ENCODE measurements at places on chromosomes 2 and 18.
A peak's percentile ranks its signal among the peaks of the same experiment; 100 is the strongest.

- H3K27me3 ChIP-seq: no peaks in the 10 kb centered on the region
- H3K27ac ChIP-seq: no peak overlapping the region
- no peak for DNase-seq
These were observed 116.6 kb downstream of the PTPRM start for GRCh38 chr18:7683753-7684152.

DNA sequence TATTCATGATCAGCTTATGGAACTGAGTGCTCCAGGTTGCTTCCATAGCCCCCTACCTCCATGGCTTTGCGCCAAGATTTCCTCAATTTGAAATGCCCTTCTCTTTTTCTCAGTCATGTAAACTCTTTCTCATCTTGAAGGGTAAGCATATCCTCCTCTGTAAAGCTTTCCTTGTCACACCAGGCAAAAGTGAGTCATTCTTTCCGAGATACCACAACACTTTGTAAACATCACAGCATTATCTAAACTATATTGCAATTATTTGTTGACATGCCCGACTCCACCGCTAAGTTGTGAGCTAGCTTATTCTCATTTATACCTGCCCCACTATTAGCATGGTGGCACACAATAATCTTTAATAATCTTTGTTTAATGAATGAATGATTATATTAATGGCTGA, 419.5 kb upstream of the CHST9 start:
- DNase-seq: no peak
- no peaks in the 10 kb centered on the region for H3K36me3 ChIP-seq
- H3K4me1 ChIP-seq: no peaks in the 10 kb centered on the region
- H3K27ac ChIP-seq: no peak overlapping the region
- H3K27me3 ChIP-seq: no peaks in the 10 kb centered on the region
- H3K4me3 ChIP-seq: no peak overlapping the region

GRCh38 chr2:134089454-134089853, 164.4 kb upstream of the MGAT5 start:
- H3K4me3 ChIP-seq: no peak overlapping the region
- H3K36me3 ChIP-seq: no peaks in the 10 kb centered on the region
- DNase-seq: no peak
- no peaks in the 10 kb centered on the region for H3K4me1 ChIP-seq
- no peak overlapping the region for H3K27ac ChIP-seq

DNA sequence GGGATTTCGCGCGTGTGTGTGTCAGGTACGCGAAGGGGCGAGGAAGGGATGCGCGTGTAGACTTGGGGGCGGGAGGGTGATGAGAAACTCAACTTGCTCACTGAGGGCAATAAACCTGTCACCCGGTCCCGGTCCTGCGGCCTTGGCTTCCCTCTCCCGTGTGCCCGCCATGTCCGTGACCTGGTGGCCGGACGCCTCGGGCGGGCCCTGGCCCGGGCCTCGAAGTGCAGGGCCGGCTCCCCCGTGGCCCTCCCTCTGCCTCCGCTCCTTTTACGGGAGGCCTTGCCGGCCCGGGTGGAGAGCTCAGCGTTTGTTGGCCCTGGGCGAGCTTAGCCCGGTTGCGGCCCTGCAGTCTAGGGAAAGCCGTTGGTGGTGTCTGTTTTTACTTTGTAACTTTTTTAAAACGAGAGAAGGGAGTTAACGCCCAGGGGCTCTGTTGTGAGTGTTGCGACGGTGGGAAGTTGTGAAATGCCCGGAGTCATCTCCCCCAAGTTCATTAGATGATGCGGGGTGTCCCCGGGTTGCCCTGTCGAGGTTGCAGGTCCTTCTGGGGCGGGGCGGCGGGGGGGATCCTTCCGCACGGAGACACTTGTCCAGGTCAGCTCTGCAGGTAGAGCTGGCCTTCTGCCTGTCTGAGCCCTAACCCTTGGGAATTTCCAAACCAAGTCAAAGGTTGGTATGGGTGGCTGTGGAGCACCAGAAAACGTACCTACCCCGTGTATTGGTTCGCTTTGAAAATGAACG, 883 bp downstream of the SMCHD1 start:
- H3K36me3 ChIP-seq: no peaks in the 10 kb centered on the region
- DNase-seq: peak; percentile 92
- peak overlapping the region; percentile 94 for H3K4me3 ChIP-seq
- H3K27me3 ChIP-seq: no peaks in the 10 kb centered on the region

GRCh38 chr18:394987-395362, 105.5 kb downstream of the COLEC12 start:
- no peaks in the 10 kb centered on the region for H3K27me3 ChIP-seq
- DNase-seq: no peak
- peaks cover 63% of the 10 kb centered on the region for H3K4me1 ChIP-seq
- no peaks in the 10 kb centered on the region for H3K36me3 ChIP-seq
- no peak overlapping the region for H3K4me3 ChIP-seq
- H3K27ac ChIP-seq: peak overlapping the region; percentile 81

DNA sequence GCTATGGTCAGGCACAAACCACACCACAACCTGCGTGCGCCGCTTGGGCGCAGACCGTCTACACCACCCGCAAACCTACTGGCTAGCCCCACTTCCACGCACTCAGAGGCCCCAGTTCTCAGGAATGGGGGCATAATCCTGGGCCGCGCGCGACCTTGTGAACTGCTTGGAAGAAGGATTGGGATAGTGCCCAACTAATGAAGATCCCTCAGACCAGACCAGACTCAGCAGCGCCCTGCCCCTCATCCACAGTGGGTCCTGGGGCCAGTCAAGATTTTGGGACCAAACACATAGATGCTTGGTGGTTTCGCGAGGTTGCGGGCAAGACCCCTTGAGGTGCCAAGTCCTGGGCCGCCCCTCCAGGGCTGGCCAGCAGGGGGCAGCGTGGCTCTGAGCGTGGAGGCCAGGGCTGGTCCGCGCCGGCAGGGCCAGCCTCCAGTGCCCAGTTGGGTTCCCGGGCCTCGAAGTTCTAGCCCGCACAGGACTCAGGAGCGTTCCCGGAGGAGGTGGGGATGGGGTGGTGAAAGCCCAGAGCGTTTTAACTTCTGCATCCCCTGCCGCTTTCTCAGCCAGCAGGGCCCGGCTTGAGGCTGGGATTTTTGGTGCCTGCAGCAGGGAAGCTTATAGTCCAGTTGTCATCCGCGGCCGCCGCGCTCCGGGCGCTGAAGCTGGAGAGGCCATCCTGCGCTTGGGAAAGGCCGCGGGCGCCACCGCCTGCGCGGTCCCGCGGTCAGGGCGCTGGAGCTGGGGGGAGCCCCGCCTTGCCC, 8.3 kb downstream of the OSR1 start:
- no peaks in the 10 kb centered on the region for H3K27me3 ChIP-seq
- H3K4me3 ChIP-seq: peak overlapping the region; percentile 33
- H3K27ac ChIP-seq: peak overlapping the region; percentile 87
- H3K36me3 ChIP-seq: peaks cover 9% of the 10 kb centered on the region
- peak; percentile 92 for DNase-seq

GRCh38 chr18:52339891-52340371, at the start of gene DCC:
DCC (plus strand) TSS chr18:52340197; CDS start chr18:52340788, 591 bp downstream.
- no peak within 1 kb of the TSS for H3K27ac ChIP-seq
- H3K4me3 ChIP-seq: peak within 1 kb of the TSS; percentile 37
- peaks cover 25% of the 10 kb centered on the region for H3K4me1 ChIP-seq
- DNase-seq: no peak
- no peaks in the 10 kb centered on the region for H3K27me3 ChIP-seq
- no peaks in the 10 kb centered on the region for H3K36me3 ChIP-seq

GRCh38 chr2:215071676-215072075, 66.8 kb downstream of the ABCA12 start:
- no peaks in the 10 kb centered on the region for H3K27me3 ChIP-seq
- no peaks in the 10 kb centered on the region for H3K4me1 ChIP-seq

GRCh38 chr2:47810850-47811249, 27.9 kb downstream of the MSH6 start:
- no peaks in the 10 kb centered on the region for H3K4me1 ChIP-seq
- no peak for DNase-seq
- H3K27me3 ChIP-seq: no peaks in the 10 kb centered on the region
- peaks cover 28% of the 10 kb centered on the region for H3K36me3 ChIP-seq

GRCh38 chr2:240244543-240244942, 104.1 kb upstream of the OTOS start:
- H3K27ac ChIP-seq: no peak overlapping the region
- H3K4me3 ChIP-seq: no peak overlapping the region
- no peaks in the 10 kb centered on the region for H3K36me3 ChIP-seq
- H3K27me3 ChIP-seq: no peaks in the 10 kb centered on the region
- DNase-seq: peak; percentile 84

DNA sequence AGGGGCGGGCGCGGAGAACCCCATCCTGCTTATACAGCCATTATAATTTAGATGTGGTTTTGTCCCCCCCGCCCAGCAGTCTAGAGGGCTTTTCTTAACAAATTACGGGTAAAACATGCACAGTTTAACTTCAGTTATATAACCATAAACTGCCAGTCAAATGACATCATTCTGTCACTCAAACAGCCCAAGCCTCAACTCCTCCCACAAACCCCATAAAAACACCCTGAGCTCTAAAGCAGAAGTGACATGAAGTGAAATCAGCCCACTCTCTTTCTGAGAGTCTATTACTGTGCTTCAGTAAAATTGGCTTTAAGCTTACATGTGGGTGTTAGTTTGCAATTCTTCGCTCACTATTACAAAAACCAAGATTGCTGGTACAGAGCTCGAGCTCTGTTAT, 705.1 kb upstream of the GCFC2 start:
- H3K4me3 ChIP-seq: no peak overlapping the region
- no peaks in the 10 kb centered on the region for H3K36me3 ChIP-seq
- H3K27ac ChIP-seq: no peak overlapping the region
- no peak for DNase-seq
- no peaks in the 10 kb centered on the region for H3K4me1 ChIP-seq
- H3K27me3 ChIP-seq: no peaks in the 10 kb centered on the region

DNA sequence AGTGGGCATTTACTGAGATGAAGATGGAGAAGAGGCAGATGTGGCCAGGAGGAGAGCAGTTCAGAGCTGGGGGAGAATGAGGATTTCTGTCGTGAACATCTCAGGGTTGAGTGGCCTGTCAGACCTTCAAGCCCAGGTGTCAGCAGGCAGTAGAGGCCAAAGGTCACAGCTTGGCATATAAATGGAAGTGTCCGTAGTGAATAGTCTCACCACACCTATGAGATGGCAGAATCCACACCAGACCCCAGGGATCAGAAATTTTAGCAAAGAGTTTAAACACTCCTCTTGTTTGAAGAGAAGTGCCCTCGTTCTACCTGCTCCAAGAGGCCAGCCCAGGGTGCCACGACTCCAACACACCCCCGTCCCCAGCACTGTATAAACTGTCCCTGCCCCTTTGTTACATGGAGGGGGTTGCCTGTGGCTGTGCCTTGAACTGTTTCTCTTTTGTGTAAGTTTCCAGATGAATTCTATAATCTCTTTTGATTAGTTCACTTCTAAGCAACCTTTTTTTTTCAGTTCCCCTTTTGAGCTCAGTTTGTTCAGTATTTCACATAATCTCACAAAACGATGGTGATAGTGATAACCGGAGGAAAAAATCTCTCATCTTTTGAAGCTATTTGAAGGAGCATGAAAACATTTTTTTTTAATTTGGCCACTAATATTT, 69.0 kb upstream of the TTC39C start:
- H3K4me3 ChIP-seq: no peak overlapping the region
- H3K4me1 ChIP-seq: no peaks in the 10 kb centered on the region
- DNase-seq: no peak
- peaks cover 8% of the 10 kb centered on the region for H3K36me3 ChIP-seq
- H3K27ac ChIP-seq: peak overlapping the region; percentile 74

DNA sequence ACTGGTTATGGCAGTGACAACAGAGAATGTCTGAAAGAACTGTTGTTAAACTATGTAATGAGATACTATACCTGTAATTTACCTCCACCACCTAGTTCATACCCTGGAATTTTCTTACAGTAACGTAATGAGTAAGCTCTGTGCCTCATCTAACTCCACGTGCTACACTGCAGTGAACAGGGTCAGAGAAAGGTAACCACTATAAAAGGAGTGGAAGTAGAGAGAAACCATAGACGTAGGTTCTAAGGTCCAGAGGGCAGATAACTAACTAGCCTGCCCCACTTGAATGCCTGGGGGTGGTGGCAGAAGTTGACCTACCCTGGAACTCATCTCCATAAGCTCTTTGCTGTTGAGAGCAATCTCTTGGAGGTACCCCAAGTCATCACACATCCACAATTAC, 32.0 kb upstream of the B4GALT6 start:
- no peaks in the 10 kb centered on the region for H3K36me3 ChIP-seq
- DNase-seq: no peak
- no peaks in the 10 kb centered on the region for H3K27me3 ChIP-seq
- H3K27ac ChIP-seq: no peak overlapping the region
- no peaks in the 10 kb centered on the region for H3K4me1 ChIP-seq

GRCh38 chr18:61587865-61588264, 254.6 kb downstream of the CDH20 start:
- H3K27ac ChIP-seq: no peak overlapping the region
- no peaks in the 10 kb centered on the region for H3K36me3 ChIP-seq
- no peak overlapping the region for H3K4me3 ChIP-seq

All from esophagus muscularis mucosa (tissue), 4 donors.